ENCODE measurements at places on chromosomes 7 and 10. TPM values are rescaled to one million over a fixed set of nuclear protein-coding genes. Genes with fewer than 3 reads are reported as not detected.

GPER1 gene
- total RNA-seq = 0.23 TPM

DNA sequence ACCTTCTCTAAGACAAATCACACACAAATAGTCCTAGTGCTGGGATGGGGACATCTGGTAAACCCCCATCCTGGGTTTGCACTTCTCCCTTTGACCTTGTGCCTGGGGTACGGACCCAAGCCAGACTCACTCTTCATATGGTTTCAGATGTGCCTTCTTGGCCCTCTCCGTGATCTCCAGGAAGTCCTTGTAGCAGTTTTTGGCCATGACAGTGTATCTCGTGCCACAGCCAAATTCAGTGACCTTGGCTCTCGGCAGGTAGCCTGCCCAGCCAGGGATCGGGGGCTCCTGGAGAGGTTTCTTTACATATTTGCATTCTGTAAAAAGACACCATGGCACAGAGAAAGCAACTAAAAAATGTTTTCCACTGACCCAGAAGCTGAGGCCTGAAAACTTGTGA, 43.9 kb downstream of the PNLIPRP2 start:
- no peak for DNase-seq
- H3K27me3 ChIP-seq = peaks cover 3% of the 10 kb centered on the region
- no peak overlapping the region for H3K27ac ChIP-seq

DNA sequence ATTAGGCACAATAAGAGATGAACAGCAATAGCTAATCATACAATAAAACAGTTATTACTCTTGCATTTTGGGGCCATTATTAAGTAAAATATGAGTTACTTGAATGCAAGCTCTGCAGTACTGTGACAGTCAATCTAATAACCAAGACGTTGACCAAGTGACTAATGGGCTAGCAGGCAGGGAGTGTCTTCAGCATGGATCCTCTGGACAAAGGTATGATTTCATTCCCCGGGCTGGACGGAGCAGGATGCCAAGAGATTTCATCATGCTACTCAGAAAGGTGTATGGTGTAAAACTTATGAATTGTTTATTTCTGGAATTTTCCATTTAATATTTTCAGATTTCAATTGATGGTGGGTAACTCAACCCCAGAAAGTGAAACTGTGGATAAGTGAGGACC, 80.9 kb downstream of the SHH start:
- H3K27ac ChIP-seq = no peak overlapping the region
- H3K27me3 ChIP-seq = no peaks in the 10 kb centered on the region
- no peak for DNase-seq
- H3K4me1 ChIP-seq = peaks cover 18% of the 10 kb centered on the region
- H3K4me3 ChIP-seq = no peak overlapping the region

GRCh38 chr7:70829221-70830059, 302.5 kb upstream of the GALNT17 start:
- peak; percentile 54 for DNase-seq
- peaks cover 13% of the 10 kb centered on the region for H3K4me1 ChIP-seq
- H3K27me3 ChIP-seq = no peaks in the 10 kb centered on the region
- H3K4me3 ChIP-seq = peak overlapping the region; percentile 1

DNA sequence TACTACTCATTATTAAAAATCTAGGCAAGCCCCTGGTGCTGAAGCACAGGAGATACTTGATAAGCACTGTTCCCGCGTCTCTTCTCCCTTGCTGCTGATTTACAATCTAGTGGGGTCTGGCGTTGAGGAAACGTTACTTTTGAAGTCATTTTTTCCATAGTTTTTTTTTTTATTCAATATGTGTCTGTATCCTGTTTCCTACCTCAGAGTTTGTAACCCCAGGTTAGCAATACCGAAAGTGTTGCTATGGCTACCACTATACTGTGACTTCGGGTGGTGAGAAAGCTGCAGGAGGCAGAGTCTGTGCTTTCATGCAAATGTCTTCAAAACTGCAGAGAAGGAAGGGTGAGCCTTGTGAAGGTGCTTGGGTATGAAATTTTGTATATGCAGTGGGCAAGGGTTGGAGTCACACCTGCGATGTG, 458.8 kb upstream of the GHITM start:
- no peaks in the 10 kb centered on the region for H3K36me3 ChIP-seq
- DNase-seq = no peak
- no peaks in the 10 kb centered on the region for H3K27me3 ChIP-seq
- H3K27ac ChIP-seq = no peak overlapping the region
- no peak overlapping the region for H3K4me3 ChIP-seq

GRCh38 chr7:158015403-158016179, 572.0 kb downstream of the PTPRN2 start:
- H3K4me3 ChIP-seq = no peak overlapping the region
- no peaks in the 10 kb centered on the region for H3K36me3 ChIP-seq
- no peak for DNase-seq
- H3K4me1 ChIP-seq = no peaks in the 10 kb centered on the region
- H3K27ac ChIP-seq = no peak overlapping the region

DNA sequence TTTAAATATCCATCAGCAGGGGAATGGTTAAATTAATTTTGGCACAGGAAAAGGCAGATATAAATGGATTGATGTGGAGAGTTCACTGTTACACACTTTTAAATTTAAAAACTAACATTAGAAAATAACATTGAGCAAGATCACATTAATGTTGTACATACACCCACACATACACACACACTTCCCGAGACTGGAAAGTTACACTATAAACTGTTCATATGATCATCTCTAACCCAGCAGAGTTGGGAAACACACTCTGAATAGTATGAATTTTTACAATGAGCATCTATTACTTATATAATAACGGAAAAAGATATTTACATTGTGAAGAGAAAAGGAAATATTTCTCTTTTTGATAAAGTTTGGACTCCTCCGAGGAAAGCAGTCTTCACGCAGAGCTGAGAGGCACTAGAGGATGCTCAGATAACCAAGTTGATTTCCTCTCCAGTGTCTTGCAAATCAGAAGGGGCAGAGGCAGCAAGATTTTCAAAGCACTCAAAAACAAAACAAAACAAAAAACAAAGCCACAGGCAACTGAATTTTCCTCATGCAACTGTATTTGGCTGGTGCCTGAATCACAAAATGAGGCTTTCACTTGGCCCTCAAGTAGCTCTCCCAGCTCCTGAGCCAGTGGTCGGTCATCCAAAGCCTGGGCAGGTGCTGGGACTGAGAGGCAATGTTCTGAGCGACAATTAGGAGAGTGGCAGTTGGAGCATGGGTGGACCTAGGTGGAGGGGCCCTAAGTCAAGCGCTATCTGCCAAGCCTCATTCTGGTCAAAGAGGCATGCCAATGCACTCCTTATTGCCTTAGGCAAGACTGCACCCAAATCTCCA, 10.5 kb upstream of the GATAD1 start:
- H3K4me1 ChIP-seq = no peaks in the 10 kb centered on the region
- no peak for DNase-seq
- H3K27ac ChIP-seq = no peak overlapping the region
- H3K4me3 ChIP-seq = no peak overlapping the region
- no peaks in the 10 kb centered on the region for H3K36me3 ChIP-seq
- H3K27me3 ChIP-seq = peaks cover 3% of the 10 kb centered on the region

GRCh38 chr10:14534152-14534551, 203.4 kb upstream of the FRMD4A start:
- H3K36me3 ChIP-seq = peaks cover 14% of the 10 kb centered on the region
- no peak overlapping the region for H3K4me3 ChIP-seq
- DNase-seq = no peak
- H3K4me1 ChIP-seq = peaks cover 18% of the 10 kb centered on the region
- H3K27me3 ChIP-seq = no peaks in the 10 kb centered on the region
- no peak overlapping the region for H3K27ac ChIP-seq

DNA sequence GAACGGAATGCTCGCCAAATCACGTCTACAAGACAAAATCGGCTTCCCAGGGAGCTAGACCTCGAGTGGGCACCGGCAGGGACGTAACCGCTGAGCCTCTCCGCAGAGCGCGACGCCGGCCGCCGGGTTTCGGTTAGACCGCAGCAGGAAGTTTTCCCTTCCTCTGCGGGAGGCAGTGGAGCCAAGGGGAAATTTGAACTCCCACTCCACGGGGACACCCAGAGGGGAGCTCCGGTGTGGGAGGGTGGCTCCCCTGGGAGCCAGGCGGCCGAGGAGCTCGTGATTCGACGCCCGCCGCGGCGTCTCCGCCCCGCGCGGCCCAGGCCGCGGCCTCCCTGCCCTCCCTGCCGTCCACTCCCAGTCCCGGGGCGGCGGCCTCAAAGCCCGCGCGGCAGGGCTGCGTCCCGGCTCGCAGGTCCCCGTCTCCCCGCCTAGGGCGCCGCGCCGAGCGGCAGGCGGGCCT, 426 bp downstream of the SYPL1 start:
- DNase-seq = no peak
- H3K27me3 ChIP-seq = no peaks in the 10 kb centered on the region
- peaks cover 25% of the 10 kb centered on the region for H3K4me1 ChIP-seq
- H3K4me3 ChIP-seq = peak overlapping the region; percentile 76
- H3K27ac ChIP-seq = peak overlapping the region; percentile 77

DNA sequence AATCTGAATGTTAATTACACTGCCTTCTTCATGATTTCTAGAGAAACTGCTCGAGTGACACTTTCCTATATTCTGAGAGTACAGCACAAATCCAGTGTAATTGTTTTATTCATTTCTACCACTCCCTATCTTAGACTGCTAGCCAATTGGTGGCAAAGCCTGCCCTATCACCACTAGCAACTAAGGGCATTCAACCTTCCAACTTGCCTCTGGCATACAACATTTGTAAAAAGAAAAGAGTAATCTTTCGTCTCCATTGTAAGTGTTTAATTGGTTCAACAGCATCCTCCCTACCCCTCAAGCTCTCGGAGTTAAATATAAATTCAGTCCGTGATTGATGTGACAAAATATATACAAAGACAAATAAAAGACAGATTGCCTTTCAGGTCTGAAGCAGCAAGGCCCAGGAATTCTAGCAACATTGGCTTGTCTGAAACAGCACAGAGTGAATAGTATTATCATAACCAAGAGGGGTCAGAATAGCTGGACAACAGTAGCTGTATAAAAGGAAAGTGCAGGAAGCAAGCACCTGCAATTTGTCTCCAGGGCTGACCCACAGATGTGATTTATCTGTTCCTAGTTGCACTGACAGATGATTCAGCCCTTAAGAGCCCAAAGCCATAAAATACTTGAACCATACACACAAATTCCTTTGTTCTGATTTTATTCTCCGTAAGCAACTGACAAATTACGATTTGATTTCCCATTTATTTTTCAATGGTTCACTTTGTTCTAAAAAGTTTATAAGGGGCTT, 47.6 kb upstream of the ANKRD1 start:
- no peak overlapping the region for H3K27ac ChIP-seq
- peaks cover 3% of the 10 kb centered on the region for H3K27me3 ChIP-seq
- DNase-seq = no peak
- no peak overlapping the region for H3K4me3 ChIP-seq
- no peaks in the 10 kb centered on the region for H3K4me1 ChIP-seq

GRCh38 chr7:22329816-22330524, 27.0 kb downstream of the RAPGEF5 start:
- DNase-seq = no peak
- H3K4me3 ChIP-seq = no peak overlapping the region
- no peaks in the 10 kb centered on the region for H3K36me3 ChIP-seq
- peaks cover 6% of the 10 kb centered on the region for H3K27me3 ChIP-seq
- no peaks in the 10 kb centered on the region for H3K4me1 ChIP-seq

DNA sequence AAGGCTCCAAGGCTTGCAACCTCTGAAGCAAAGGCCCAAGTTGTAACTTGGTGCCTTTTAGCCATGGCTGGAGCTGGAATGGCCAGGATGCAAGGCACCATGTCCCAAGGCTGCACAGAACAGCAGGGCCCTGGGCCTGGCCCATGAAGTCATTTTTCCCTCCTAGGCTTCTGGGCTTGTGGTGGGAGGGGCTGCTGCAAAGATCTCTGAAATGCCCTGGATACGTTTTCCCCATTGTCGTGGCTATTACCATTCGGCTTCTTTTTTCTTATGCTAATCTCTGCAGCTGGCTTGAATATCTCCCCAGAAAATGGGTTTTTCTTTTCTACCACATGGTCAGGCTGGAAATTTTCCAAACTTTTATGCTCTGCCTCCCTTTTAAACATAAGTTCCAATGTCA, 234.2 kb downstream of the CDK14 start:
- no peak for DNase-seq
- H3K27me3 ChIP-seq = no peaks in the 10 kb centered on the region
- H3K4me3 ChIP-seq = no peak overlapping the region
- H3K27ac ChIP-seq = no peak overlapping the region
- no peaks in the 10 kb centered on the region for H3K4me1 ChIP-seq

GRCh38 chr10:7423521-7423920, 12.7 kb upstream of the SFMBT2 start:
- H3K36me3 ChIP-seq = no peaks in the 10 kb centered on the region
- H3K4me1 ChIP-seq = peaks cover 5% of the 10 kb centered on the region
- H3K4me3 ChIP-seq = no peak overlapping the region

DNA sequence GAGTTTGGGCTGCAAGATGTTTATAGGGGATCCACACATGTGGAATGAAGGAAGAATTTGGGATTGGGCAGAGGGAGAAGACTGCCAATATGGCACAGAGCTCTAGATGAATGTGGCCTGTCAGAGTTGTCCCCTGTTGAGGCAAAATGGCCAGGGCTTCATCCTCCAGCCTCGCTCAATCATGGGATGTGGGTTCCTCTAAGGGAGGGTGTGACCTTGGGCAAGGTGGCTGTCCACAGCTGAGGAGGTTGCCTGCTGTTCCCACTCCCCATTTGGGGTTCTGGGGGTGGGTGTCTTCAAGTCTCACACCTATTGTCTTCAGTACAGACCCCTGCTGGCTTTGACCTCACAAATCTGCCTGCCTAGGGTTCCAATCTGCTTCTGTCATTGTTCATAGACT, 121.6 kb upstream of the FAM204A start:
- no peak overlapping the region for H3K4me3 ChIP-seq
- H3K27me3 ChIP-seq = no peaks in the 10 kb centered on the region
- H3K4me1 ChIP-seq = no peaks in the 10 kb centered on the region
- H3K36me3 ChIP-seq = no peaks in the 10 kb centered on the region
- H3K27ac ChIP-seq = no peak overlapping the region

Data from T-cell (primary cell).